ENCODE measurements at places on chromosomes 12 and 14.
A peak's percentile ranks its signal among the peaks of the same experiment; 100 is the strongest.

DNA sequence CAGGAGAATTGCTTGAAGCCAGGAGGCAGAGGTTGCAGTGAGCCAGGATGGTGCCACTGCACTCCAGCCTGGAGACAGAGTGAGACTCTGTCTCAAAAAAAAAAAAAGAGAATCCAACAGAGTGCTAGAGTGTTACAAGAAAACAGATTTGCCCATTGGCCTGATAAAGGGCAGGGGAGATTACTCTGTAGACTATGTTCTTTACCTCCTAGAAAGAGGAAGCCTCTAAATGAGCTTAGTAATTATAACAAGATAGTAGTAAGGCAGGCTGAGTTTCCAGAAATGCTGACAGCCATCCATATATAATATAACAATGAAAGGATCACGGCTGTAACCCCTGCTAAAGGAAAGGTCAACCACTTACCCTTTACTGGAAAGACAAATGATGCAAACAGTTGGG lies 24.4 kb downstream of the AK7 start:
- DNase-seq: no peak

DNA sequence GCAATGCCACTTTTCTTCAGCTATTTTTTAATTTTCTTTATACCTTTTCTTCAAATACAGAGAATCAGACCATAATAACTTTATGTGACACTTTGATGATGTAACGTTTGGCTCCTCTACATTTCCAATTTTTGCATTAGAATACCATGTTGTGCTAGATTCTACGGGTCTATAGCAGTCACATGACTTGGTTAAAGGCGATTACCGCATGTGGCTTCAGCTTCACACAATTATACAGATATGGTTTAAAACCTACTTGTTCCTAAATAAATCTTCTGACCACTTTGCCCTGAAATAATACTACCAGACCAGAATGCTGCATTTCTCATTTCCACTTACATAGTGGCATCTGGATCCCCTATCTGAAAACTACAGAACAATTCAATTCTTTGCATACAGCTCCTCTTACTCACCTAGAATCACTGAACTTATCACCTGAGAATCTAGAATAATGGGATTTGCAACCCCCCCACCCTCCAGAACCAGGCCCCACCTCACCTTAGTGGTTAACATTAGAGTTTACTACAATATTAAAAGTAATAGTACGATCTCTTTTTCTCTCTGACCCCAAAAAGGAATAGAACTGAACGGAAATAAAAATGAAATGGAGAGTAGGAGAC lies 1.3 kb downstream of the MAX start:
- no peak for DNase-seq

- peak; percentile 99 for DNase-seq
Measured at GRCh38 chr12:49959685-49960473, 1.8 kb upstream of the AQP5 start.

GRCh38 chr12:65941388-65941787 lies 117.1 kb downstream of the HMGA2 start:
- no peak for DNase-seq

DNA sequence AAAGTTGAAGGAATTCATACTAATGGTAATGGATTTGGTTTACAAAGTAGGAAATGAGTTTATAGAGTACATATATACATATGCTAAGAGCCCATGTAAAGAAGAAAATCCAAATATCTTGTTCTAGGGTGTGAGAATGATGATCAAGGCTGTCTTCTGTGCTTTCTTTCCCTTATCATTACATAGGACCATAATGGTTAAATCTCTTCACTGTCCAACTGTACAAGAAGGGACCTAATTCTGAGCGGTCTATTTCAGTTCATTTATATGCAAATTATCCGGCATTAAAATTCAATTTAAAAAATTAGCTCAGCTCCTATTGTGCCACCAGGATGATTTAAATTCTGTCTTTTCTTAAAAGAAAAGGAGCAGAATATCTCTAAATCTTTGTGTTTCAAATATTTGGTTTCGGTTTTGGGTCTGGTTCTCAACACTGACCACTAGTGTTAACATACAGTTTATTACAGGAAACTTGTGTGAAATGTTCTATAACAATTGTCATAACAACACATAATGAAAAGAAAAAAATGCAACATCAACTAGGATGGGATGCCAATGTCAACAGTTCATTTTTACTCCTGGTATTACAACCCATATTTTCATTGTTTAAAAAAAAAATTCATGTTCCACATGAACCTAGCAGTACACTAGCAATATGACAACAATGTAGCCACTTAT lies 16.8 kb downstream of the OR4K1 start:
- DNase-seq: peak; percentile 1

GRCh38 chr14:53218161-53218560 lies 65.0 kb upstream of the DDHD1 start:
- no peak for DNase-seq

DNA sequence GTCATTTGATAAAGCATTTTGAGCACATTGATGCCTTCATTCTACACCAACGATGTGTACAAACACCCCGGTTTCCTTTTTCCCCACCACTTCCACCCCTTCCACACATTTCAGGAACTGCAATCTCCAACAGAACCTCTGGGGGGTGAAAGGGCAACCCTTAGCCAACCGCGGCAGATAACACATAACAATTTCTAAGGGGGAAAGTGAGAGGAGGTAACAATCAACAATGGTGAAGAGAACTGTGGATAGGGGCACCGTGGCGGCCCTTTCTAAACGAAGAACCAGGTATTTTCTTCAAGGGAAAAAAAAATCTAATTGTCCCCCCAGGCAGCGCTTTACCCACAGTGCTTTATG lies 1.1 kb downstream of the KITLG start:
- DNase-seq: no peak

- DNase-seq: no peak
Measured at GRCh38 chr14:97594306-97594705, 797.1 kb downstream of the VRK1 start.

GRCh38 chr12:98238515-98239130 lies 276.8 kb upstream of the TMPO start:
- DNase-seq: no peak

All from T47D (cell line).